ENCODE measurements at places on chromosomes 4 and X.

DNA sequence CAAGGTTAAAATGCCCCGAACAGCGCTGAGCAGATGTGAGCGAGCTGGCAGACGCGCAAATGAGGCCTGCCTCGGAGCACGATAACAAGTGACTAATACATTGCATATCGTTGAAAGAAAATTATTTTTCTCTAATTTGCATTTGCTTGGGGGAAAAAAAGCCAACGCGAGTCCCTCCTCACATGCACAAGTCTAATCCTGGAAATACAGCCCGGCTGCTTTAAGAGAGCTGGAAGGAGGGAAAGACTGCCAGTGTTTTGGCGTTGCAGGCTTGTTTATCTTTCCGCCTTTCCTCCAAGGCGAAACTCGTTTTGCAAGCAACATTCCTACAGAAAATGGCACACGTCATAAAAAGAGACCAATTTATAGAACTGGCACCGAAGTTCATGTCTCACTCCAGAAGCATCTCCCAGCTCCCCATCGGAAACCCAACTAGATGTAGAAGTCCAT is 12.6 kb downstream of the BCOR start:
- peak; percentile 66 for DNase-seq

DNA sequence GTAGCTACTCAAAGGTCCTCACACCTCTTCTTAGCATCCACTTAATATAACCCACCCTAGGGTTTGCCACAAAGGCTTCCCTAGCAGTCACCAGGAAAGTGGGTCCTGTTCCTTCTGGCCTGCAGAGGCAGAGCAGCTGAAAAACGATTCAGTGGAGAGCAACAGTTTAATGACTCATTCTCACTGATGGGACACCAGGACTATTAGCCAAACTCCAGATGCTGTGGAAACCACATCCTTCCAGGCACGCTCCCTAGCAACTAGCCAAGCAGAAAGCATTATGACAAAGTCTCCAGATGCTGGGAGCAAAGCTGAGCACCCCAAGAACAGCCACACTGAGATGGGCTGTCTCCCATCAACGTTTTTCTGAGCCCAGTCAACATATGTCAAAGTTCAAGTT is 30.3 kb upstream of the UTP14A start:
- DNase-seq: peak; percentile 81

DNA sequence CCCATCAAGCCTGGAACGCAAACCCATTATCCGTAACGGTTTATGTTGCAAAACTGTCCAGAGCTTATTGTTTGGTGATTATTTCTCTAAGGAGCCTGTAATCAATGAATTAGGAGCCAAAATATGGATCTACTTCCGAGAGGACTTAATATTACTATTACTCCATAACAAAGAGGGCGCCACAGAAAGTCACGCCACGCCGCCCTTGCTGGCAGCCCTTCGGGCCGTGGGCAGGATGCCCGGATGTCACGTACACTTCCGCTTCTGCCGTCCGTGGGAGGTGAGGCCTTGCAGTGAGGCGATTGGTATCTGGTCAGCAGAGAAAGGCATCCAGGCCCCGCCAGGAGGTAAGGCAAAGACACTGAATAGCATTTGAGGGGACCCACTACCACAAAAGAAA is at the start of gene MAGEB10:
TSS of gene MAGEB10 (plus strand) at position 301 of the 400 bp plus-strand sequence. CDS start 13,317 bp downstream, outside the sequence.
- DNase-seq: no peak

DNA sequence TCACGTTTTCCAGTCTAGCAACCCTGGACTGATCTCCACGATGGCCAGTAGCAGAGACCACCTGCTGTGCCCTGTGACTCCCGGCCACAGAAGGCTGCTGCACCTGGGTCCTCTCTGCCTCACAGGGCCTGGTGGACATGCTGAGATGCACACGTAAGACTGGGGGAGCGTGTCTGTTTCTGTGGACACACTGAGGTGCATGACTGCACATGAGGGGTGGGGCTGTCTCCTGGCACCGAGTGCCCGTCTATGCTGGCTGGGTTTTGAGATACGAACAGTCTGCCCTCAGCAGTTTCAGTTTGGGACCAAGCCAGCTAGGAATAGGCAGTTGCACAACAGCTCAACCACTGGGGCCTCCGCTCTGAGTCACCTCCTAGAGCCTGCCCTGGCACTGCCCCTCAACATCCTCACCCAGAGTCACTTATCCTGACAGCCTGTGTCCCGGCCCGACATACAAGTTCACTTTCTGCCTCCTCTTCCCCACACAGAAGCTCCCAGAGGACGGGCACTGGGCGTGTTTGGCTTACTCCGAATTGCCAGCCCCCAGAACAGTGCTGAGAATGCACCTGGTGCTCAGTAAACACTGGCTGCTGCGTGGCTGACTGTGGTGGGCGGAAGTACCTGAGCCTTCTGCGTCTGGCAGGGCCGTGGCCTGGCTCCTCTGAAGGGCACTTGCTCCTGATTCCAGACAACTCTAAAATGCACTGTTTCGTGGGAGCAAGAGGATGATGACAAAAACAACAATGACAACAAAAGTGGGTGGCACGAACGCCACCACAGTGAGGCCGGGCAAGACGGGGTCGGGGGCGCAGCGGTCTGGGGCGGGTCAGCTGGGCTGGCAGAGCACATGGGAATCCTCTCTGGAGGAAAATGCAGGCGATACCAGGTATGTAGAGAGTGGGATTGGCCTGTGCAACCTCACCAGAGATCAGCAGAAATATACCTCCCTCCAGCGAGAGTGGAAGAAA is 30.9 kb downstream of the RNF212 start:
- peak; percentile 96 for DNase-seq

DNA sequence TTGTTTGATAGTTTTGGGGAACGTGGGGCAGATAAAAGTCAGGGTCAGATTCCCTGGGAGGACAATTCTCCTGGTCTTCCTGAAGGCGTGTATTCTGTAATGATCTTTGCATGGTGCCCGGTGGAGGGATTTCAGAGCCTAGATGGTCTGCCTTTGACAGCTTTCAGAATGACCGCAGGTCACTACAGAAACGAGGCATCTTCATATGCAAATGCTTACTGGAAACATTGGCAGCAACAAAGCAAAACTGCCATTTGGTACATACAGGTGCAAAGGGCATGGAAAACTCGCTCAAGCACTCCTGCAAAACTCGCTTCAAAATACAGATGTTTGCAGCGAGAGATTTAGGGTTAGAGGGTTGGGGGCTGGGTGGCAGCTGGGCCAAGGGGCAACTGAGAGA is 8.8 kb downstream of the C4orf50 start:
- DNase-seq: no peak

DNA sequence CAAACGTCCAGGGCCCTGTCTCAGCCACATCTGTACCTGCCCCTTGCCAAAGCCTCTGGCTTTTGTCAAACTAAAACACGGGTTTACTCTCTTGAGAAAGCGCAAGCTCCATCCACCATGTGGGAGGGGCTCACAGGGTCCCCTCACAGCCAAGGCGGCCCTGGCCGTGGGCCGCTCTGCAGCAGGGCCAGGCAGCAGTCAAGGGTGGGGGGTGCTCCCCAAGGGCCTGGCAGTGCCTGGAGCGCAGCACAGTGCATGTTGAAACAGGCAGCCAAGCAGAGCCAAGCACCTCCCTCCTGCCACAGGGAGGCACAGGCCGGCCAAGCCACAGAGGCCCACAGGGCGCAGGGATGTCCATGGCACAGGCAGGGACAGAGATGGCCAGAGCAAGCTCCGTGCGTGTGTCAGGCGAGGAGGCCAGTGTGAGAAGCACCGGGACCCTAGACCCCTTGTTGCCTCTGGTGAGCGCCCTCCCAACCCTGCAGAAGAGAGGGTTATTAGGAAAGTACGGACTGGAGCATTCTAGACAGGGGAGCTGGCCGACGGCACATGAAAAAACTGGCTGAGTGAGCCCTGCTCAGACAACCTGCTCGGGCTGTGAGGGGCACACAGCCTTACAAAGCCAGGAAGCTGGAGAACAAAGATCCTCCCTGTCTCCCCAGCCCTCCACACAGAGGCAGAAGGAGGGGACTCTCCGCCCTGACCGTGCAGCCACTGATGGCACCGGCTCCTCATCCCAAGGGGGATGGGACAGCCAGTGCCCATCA is 39.0 kb downstream of the FAM53A start:
- DNase-seq: peak; percentile 82

Measured in AG08395 (cell line).